Muscle of leg (tissue), 16 donors: ENCODE measurements at places on chromosomes 6 and 20. TPM values are rescaled to one million over a fixed set of nuclear protein-coding genes. Genes with fewer than 3 reads are reported as not detected.

DNA sequence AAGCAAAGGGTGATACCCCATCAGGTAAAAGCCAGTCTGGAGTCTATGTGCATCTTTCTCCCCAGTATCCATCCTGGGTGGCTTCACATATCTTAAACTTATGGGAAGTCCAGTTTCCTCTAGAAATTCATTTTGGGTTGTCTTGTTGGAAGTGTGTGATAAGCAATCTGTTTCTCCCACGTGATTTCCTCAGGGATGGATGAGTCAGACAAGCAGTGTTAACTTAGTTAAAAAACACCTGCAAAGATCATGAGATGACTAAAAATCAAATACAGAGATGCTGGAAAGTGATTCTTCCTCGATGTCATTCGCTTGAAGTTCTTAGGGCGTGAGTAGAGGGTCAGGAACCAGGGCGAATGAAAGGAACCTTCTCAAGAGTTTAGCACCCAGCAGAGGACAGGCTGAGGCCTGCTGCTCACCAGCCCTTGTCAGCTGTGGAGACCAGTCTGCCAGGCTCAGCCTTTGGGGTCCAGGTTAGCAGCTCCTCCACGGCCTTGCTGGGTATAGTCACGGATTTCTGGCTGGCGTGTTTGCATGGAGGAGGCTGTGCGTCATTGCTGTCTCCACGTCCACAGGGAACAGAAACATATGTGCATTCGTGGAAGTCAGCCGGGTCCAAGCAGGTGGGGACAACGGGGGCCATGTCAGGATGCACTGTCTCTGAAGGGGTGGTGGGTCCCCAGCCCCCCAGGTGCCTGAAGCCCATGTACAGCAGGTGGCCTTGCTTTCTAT, 2.8 kb upstream of the PNPLA1 start:
- DNase-seq: no peak

FAM209B gene
- 0.13 TPM for total RNA-seq

GRCh38 chr6:111353912-111354462, 129.0 kb downstream of the REV3L start:
- DNase-seq: peak; percentile 35

GRCh38 chr6:12903246-12903645, 186.7 kb downstream of the PHACTR1 start:
- peak; percentile 47 for DNase-seq

- no peak for DNase-seq
Measured at GRCh38 chr6:13992417-13993055, 67.8 kb downstream of the RNF182 start.

DNA sequence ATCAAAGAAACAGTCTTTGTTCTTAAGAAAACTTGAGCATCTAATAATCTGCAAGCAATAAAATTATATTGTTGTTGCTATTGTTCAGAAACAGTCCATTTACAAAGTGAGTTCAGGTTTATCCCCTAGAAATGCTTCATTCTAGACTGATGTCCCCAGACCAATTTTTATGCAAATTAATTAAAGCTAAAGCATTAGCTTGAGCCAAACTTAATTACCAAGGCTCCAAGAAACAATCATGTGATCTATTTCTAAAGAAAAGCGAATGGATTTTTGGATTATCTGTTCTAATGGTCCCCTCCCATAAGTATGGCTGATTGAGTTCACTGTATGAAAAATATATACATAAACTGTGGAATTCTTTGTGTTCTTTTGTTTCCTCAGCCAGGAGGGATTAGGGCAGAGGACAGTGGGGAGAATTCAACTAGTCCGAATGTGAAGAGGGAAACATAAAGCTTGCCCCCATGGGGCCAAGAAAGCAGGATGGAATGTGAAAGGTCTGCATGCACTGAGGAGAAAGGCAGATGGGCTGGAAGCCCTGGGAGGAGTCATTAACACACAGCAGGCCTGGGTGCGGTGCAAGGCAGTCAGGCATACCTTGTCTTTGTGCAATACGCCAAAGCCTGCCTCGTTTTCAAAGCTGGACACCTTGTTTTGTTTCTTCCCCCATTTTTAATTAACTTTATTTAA, 597.1 kb downstream of the KIF16B start:
- DNase-seq: no peak

SPAG4 gene
- 1.2 TPM for total RNA-seq

DNA sequence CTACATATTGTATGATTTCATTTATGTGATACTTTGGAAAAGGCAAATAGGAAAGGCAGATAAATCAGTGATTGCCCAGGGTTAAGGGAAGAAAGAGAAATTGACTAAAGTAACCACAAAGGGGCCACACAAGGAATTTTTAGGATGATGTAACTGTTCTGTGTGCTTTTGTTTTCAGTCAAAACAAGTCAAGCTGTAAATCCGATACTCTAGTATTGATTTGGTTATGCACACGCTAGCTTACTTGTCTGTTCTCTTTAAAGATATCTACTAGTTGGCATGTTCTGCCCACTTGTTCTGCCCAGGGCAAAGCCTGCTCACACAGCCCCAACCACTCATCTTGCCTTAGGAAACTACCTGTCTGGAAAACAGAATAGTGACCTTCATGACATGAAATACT, 6.4 kb downstream of the FBXL4 start:
- DNase-seq: no peak

DNA sequence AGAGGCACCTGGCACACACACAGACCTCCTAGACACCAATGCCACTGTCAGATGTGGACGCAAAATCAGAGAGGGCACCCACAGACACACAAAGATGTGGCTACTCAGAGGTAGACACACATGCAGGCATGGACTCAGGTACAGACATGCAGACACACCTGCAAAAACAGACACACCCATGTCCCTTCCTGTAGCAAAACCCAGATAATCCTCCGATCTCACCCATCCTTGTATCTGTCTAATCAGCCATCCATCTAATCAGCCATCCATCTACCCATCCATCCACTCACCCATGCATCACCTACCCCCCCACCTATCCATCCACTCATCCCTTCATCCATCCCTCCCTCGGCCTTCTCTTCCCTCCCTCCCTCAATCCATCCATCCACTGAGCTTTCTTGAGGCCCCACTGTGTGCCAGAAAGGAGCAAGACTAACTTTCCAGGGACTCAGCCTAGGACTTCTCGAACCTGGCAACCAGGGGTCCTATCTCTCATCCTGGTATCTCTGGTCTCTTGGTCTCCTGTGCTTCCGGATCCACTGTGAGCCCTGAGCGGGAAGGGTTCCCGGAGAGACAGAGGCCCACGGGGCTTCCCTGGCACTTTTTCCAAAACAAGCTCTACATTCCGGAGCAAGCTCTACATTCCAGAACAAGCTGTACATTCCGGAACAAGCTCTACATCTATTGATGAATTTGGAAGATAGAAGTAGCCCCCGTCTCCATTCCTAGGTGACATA, 1.1 kb upstream of the TGM2 start:
- peak; percentile 66 for DNase-seq

DNA sequence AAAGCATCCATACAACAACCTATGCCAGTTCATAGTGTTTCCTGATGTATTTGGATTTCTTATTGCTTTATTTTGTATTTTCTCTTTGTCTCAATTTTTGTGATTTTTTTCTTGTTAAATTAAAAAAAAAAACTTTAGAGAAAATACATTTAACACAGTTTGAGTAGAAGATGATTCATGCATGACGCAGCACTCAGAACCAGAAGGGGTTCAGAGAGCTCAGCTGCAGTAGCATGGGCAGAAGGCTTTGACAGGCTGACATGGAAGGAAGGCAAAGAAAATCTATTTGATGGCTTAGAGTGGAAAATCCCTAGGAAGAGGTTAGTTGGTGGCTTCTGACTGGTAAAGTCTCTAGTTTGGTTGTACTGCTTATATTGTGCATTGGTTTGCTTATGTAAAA, 207.2 kb upstream of the STXBP5 start:
- no peak for DNase-seq

SMLR1 gene
- total RNA-seq: not detected

DNA sequence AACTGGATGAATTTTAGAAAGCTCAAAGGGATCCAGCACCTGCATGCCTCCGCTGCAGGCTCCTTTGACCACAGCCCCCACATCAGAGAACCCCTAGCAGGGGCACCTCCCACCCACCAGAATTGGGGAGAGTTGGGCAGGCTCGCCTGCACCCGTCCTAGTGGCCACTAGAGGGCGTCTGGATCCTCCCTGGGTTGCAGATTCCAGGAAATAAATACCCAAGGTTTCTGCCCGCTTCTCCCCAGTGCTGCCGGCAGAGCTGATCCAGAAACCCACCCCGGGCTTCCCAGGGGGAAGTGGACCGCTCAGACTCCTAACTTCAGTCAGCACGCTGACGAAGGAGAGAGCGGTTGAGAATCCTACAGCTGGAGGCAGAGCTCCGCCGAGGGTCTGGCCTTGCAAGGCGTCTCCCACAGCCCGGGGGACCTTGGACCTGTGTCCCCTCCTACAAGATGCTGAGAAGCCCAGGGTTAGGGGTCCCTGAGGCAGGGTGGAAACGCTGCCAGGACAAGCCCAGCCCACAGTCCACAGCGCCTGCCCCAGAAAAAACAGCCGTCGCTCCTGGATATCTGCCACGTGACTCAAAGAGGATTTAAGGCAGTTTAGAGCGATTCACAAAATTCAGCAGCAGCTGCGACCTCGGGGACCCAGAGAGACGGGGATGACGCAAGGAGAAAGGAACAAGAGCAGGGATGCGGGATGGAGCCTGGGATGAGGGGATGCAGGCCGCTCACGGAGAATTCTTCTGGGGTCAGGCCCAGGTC, 32.6 kb upstream of the PHACTR3 start:
- DNase-seq: peak; percentile 97

DAAM2 gene
- total RNA-seq: 25.8 TPM

FOXQ1 gene
- total RNA-seq: 0.04 TPM

MYT1 gene
- total RNA-seq: 0.09 TPM

DNA sequence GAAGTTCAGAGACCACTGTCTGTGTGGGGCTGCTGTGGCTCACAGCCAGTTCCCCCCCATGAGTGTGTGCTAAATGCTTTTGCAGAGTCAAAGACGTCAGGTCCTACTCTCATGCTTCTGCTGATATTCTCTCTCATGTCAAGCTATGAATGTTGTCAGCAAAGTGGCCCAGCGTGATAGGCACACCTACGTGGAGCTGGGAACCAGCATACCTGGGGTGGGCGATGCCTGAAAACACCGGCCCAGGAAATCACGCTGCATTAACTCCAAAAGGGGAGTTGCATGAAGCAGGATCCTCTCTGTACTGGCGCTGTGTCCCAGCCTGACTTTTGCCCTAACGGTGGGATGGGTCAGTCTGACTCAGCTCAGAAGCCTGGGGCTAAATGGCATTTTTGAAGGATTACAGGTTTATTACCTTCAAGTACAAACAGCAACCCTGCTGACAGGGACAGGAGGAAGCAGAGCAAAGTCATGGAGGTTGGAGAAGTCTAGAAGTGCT, 9.0 kb upstream of the MRPS10 start:
- no peak for DNase-seq

- DNase-seq: no peak
Measured at GRCh38 chr6:15659181-15659580, 3.6 kb downstream of the DTNBP1 start.

SNX3 gene
- 135 TPM for total RNA-seq

FAXC gene
- total RNA-seq: 1.2 TPM

OXT gene
- 0.66 TPM for total RNA-seq

- no peak for DNase-seq
Measured at GRCh38 chr6:1610497-1611321, 994 bp downstream of the FOXC1 start.

DNA sequence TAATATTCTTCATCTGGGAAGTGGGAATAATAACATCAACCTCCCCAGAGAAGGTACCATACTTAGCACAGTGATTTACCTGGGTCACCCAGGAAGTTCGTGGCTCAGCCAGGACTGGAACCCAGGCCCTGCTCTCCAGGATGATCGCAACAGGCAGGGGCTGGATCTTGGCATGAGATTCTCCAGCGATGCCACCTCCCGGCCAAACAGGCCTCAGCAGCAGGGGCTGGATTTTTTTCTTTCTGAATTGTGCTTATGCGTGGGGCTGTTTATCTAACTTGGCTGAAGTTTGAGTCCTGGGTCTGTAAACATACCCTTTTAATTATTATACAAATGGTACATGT, 129.5 kb upstream of the PTPN1 start:
- DNase-seq: peak; percentile 45

DNA sequence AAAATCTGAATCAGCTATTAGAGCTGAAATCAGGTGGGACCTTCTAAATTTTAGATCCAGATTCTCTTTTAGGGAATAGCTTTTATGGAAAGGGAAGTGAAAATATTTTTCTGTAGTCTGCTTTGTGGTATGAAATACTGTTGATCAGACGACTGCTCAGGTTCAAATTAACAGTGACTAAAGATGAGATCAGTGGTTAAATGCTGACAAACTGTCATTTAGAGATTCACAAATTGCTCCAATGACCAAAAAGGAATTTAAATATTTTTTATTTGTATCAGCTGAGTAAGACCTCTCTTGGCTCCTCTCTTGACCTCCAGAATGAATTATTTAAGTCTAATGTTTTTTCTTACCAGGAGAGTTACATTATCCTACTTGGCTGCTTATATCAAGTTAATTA, 77.3 kb downstream of the KCNQ5 start:
- DNase-seq: no peak

DNA sequence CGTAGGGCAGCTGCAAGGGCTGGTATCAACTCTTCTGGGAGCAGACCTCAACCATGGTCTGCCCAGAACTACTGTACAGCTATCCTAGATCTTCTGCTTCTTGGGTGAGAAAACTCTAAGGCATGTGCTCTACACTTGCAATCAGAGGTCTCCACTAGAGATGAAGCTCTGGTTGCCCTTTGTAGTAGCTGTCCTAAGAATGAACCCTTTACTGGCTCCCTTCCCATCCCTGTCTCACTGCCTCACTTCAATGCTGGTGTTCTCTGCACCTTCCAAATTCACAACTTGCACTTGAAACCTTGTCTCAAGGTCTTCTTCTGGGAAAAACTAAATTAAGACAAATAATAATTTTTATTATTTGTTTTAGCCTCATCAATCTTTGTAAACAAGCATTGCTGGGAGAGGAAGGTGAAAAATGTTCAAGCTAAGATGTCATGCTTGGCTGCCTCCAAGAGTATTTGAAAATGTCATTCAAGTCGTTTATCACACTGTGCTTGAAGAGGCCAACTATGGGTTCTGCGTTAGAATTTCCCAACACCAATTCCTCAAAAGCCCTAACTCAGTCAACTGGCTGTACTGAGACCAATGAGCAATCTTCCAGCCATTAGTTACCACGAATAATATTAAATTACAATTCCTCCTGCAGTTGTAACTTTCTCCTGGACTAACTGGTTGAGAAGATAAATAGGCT, 255.7 kb upstream of the PRND start:
- DNase-seq: no peak

PGC gene
- not detected for total RNA-seq

TRPC4AP gene
- 28.6 TPM for total RNA-seq

GRCh38 chr20:701401-702129, 26.0 kb upstream of the SCRT2 start:
- DNase-seq: no peak

SLC52A3 gene
- total RNA-seq: 0.22 TPM
